ENCODE measurements at places on chromosomes 5 and 9.

GRCh38 chr9:116940614-116941215, 253.6 kb downstream of the TRIM32 start:
- DNase-seq = no peak

GRCh38 chr9:22214497-22215031, 205.5 kb upstream of the CDKN2B start:
- DNase-seq = peak; percentile 14

- peak; percentile 18 for DNase-seq
Observed at GRCh38 chr9:87338088-87338989, 159.3 kb upstream of the DAPK1 start.

DNA sequence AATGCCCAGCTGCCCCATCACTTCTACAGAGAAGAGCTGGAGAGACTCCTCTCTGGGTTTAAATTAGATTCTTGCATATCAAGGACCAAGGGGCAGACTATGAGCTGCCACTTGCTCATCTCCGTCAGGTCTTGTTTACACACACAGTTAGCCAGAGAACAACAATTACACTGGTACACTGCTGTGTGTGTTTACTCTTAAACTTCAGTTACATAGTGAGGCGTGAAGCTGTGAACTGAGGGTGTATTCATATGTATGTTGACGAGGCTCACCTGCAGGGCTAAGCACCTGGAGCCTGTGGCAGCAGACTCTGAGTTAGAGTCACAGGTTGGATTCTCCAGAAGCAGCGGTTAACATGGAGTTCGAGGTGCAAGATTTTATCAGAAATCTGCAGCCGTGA, 155.4 kb upstream of the ANKH start:
- DNase-seq = no peak

- no peak for DNase-seq
Observed at GRCh38 chr5:149039506-149039905, 23.4 kb downstream of the SH3TC2 start.

- no peak for DNase-seq
Observed at GRCh38 chr9:117444501-117444900, 29.6 kb upstream of the ASTN2 start.

- DNase-seq = no peak
Observed at GRCh38 chr5:141597814-141598213, 21.0 kb downstream of the DIAPH1 start.

- DNase-seq = peak; percentile 86
Observed at GRCh38 chr5:140042643-140043507, at the start of gene NRG2. TSS of gene NRG2 (minus strand) at chr5:140043299.

GRCh38 chr5:6107675-6108539, 270.4 kb downstream of the MED10 start:
- no peak for DNase-seq

- DNase-seq = peak; percentile 63
Observed at GRCh38 chr9:4836676-4837075, 43.9 kb downstream of the RCL1 start.

- no peak for DNase-seq
Observed at GRCh38 chr5:28208356-28208755, 1170.0 kb upstream of the CDH9 start.

GRCh38 chr9:79201636-79202035, 370.1 kb upstream of the TLE4 start:
- DNase-seq = no peak

- no peak for DNase-seq
Observed at GRCh38 chr5:122107016-122107415, 22.3 kb upstream of the ZNF474 start.

- peak; percentile 38 for DNase-seq
Observed at GRCh38 chr5:39423331-39423751, 1.4 kb downstream of the DAB2 start.

DNA sequence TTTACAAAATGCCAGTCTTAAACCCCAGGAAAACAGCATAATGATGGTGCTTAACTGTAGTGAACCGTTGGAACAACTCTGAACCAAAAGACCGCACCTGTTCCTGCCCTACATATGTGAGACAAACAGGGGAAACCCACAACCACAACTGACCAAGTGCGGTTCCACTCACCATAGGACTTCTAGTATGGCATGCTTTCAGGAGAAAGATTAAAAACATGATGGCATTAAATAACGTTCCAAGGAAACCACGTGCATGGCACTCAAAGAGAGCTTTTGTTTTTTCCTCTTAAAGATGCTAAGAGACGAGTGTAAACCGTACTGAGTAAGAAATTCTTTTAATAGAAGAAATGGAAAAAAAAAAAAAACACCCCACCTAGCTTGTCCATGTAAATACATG, 119.8 kb downstream of the SSBP2 start:
- DNase-seq = peak; percentile 7
